ENCODE measurements at places on chromosomes 7 and 10. TPM values are rescaled to one million over a fixed set of nuclear protein-coding genes. Genes with fewer than 3 reads are reported as not detected.

The OPN1SW gene
- total RNA-seq = not detected

The EPHA1 gene
- 22.3 TPM for total RNA-seq

The TPK1 gene
- 15.5 TPM for total RNA-seq

The ODAD2 gene
- total RNA-seq = 0.44 TPM

The HOXA4 gene
- 11.2 TPM for total RNA-seq

The PBLD gene
- 33.5 TPM for total RNA-seq

DNA sequence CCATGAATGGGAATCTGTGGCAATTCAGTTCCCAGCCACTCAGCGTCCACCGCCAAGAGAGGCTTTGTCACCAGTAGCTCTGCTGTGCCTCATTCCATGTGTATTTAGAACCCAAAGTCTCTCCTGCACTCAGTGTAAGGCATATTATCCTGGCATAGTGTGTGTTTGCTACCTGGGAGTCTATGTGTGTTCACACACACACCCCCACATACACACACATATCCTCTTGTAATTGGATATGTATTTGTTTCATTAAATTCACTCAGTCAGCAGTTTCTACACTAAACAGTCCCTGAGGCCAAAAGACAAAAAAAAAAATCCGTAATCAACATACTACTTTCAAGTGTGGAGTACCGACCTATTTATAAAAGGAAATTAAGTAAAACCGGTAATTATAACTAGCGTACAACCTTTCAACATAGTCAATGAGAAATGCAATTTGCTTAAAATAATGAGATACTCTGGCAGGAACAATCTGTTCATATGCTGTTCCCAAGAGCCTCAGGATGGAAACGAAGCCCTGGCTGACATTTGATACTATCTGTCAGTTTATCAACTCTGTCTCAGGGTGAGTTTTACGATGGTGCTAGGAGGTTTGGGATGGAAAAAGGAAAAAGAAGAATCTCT lies 425.8 kb upstream of the CELF2 start:
- no peaks in the 10 kb centered on the region for H3K4me1 ChIP-seq
- no peaks in the 10 kb centered on the region for H3K27me3 ChIP-seq
- no peak overlapping the region for H3K4me3 ChIP-seq
- H3K36me3 ChIP-seq = no peaks in the 10 kb centered on the region
- DNase-seq = peak; percentile 45

DNA sequence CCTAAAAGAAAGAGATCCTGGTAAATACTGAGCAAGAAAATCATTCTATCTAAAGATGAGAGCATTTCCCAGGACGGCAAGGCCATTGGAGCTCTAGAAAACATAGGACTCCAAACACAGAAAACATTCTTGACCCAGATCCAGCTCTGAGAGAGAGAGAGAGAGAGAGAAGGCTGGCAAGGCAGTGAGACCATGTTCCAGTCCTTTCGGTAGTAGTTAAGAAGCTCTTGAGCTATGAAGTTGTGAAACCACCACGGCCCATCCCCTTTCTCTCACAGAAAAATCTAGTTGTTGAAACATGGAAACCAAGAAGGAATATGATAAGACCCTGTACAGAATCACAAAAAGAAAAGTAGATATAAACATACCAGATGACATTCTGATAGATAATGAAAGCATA lies 212.4 kb upstream of the NPSR1 start:
- no peaks in the 10 kb centered on the region for H3K4me1 ChIP-seq
- DNase-seq = no peak
- no peaks in the 10 kb centered on the region for H3K27me3 ChIP-seq

DNA sequence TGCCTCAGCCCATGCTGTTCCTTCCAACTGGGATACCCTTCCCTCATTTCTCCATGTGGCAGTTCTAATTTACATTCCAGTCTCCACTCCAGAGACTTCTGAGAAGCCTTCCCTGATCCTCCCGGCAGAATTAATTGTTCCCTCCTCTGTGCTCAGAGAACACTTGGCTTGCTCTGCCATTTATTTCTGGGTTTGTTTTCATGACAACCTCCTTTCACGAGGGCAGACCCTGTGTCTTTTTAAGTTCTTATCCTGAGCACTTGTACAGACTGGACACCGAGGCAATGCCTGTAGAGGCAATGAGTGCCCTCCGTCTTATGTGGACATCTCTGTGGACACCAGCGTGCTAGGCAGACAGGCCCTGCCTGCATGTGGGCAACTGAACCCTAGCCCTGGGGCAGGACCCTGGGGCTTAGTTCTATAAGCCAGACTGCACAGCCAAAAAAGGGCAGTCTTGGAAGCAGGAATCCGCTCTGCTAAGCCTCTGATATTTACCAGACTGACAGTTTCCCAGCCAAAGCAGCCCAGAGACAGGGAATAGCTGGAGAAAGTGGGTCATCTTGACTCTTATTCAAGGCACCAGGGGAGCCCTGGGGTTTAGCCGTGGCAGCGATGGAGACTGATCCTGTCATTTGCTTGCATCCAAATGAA lies 474.0 kb downstream of the RPS24 start:
- H3K4me1 ChIP-seq = no peaks in the 10 kb centered on the region
- H3K4me3 ChIP-seq = no peak overlapping the region
- no peak for DNase-seq
- no peak overlapping the region for H3K27ac ChIP-seq
- no peaks in the 10 kb centered on the region for H3K36me3 ChIP-seq

DNA sequence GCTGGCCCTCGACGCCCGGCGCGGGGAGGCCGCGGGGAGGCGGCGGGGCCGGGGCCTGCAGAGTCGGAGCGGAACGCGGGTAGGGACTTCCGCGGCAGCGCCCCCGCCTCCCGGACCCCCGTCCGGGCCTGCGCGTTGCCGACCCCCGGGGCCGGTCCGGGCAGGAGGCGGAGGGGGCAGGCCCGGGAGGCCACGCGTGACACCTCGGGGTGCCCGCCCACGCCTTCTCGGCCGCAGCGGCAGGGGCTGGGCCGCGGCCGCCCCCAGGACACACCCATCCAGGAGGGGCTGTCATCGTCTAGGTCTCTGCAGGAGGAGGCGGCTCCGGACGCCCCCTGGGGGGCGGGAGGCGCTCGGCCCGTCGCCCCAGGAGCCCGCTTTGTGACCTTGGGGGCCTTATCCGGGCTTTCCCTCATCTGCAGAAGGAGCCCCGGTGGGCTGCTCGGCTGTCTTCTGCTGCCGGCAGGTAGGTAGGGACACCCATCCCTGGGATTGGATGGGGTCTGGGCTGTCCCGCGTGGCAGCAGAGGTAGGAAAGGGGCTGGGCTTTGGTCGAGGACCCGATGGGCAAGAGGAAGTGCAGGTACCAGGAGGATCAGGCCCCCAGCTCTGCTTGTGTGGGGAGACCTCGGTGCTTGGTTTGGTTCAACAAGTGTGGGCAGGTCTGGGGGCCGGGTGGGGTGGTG lies 569 bp downstream of the ZNF316 start:
- H3K4me3 ChIP-seq = peak overlapping the region; percentile 36
- H3K4me1 ChIP-seq = no peaks in the 10 kb centered on the region
- H3K36me3 ChIP-seq = no peaks in the 10 kb centered on the region
- DNase-seq = no peak
- H3K27ac ChIP-seq = no peak overlapping the region

GRCh38 chr10:9175200-9175599 lies 1120.7 kb downstream of the GATA3 start:
- no peak overlapping the region for H3K4me3 ChIP-seq
- no peaks in the 10 kb centered on the region for H3K4me1 ChIP-seq
- no peak overlapping the region for H3K27ac ChIP-seq
- no peaks in the 10 kb centered on the region for H3K36me3 ChIP-seq
- H3K27me3 ChIP-seq = no peaks in the 10 kb centered on the region

GRCh38 chr7:36154255-36155212 lies 1.5 kb downstream of the EEPD1 start:
- no peaks in the 10 kb centered on the region for H3K27me3 ChIP-seq
- H3K27ac ChIP-seq = no peak overlapping the region
- peak overlapping the region; percentile 70 for H3K4me3 ChIP-seq
- H3K4me1 ChIP-seq = peaks cover 30% of the 10 kb centered on the region

DNA sequence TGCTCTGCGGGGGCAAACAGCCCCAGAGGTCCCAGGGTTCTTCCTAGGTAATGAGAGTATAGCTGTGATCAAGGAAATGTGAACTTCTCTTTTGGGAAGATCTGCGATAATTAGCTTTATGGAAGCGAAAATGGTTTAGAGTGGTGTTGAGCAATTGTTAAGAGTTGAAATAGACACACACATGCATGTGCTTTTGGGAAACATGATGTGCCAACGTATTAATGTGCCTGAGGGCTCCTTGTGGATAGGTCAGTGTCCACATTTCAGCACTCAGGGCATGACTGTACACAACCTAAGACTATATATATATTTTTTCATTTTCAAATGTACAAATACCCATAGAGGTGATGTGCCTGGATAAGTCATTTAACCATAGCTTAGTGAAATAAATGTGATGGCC lies 67.0 kb downstream of the GSDME start:
- H3K4me3 ChIP-seq = no peak overlapping the region
- H3K27me3 ChIP-seq = no peaks in the 10 kb centered on the region
- H3K36me3 ChIP-seq = no peaks in the 10 kb centered on the region
- no peak overlapping the region for H3K27ac ChIP-seq
- no peak for DNase-seq
- H3K4me1 ChIP-seq = no peaks in the 10 kb centered on the region

- peak; percentile 66 for DNase-seq
- no peaks in the 10 kb centered on the region for H3K36me3 ChIP-seq
- H3K27me3 ChIP-seq = no peaks in the 10 kb centered on the region
Measured at GRCh38 chr10:118965645-118966044, 63.9 kb upstream of the NANOS1 start.

DNA sequence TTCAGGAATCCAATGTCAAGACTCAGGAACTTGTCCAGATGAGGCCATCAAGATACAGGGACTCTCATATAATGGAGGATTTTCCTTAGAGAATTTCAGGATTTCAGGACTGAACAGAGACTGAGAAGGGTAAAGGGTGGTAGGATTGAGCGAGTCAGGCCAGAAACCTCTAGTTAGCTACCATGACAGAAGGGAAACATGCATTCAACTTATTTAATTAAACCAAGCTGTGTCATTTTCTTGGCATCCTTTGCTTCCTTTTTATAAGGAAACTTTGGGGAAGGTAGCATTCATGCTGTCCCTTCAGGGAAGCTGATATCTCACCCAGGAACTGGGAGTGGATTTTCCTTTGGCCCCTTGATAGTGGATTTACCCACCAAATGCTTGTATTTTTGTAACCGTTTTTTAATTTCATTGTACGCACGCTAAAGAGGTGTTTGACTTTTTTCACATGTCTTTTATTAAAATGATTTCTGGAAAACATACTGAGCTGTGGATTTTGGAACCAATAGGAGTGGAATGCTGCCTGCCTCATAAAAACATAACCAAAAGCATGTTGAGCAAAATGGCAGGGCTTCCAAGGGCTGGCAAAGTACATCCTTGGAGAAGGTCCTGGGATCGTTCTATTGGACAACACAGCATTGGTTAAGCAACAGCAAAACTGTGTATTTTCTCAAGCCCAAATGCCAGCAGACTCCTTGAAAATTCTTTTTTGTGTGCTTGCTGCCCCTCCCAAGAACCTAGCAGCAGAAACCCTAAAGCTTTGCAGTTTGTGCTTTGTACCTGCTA lies 104.5 kb downstream of the CXCL12 start:
- H3K4me1 ChIP-seq = no peaks in the 10 kb centered on the region
- no peak overlapping the region for H3K4me3 ChIP-seq
- no peaks in the 10 kb centered on the region for H3K36me3 ChIP-seq
- no peak overlapping the region for H3K27ac ChIP-seq

- peaks cover 29% of the 10 kb centered on the region for H3K27me3 ChIP-seq
- H3K36me3 ChIP-seq = no peaks in the 10 kb centered on the region
- no peaks in the 10 kb centered on the region for H3K4me1 ChIP-seq
- H3K4me3 ChIP-seq = peak overlapping the region; percentile 75
- peak overlapping the region; percentile 66 for H3K27ac ChIP-seq
Measured at GRCh38 chr10:8057636-8058273, 3.3 kb downstream of the GATA3 start.

DNA sequence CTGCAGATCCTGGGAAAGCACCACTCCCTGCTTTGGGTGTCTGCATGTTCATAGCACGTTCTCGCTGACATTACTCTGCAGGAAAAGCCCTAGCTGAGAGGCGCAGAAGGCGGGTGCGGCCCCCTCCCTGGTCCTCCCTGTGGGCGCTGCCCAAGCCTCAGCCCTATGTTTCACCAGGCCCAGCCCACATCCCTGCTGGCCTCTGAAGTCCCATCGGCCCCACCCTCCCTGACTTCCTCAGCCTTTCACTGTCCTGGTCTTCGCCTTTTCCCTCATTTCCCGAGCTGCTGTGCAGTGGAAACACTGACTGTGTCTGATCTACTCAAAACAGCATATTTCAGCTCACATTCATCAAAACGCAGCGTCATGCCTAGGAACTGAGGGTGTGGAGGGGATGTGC lies 36.3 kb upstream of the DIP2C start:
- DNase-seq = no peak
- H3K27ac ChIP-seq = no peak overlapping the region

DNA sequence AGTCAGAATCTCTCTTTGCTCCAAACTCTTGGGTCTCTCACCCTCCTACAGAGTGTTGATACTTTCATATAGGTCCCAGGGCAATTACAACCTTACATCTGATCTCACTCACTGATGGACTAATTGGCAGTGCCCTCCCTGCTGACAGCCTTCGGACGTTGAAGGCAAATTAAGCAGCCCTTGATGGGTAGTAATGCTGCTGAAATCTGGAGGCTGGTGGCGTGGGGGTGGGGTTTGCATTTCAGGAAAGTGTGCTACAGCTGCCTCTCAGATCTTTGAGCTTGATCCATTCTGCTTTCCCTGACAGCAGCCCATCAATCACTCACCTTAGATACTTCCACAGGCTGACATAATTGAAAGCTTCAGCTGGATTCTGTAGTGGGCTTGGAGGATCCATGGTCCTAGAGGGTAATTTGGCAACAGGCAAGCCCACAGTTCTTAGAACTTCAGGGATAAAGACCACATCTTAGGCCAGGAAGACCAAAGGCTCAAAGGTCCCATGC lies 349.1 kb upstream of the PODXL start:
- no peaks in the 10 kb centered on the region for H3K27me3 ChIP-seq
- no peaks in the 10 kb centered on the region for H3K36me3 ChIP-seq
- no peak overlapping the region for H3K27ac ChIP-seq
- DNase-seq = no peak
- no peak overlapping the region for H3K4me3 ChIP-seq

DNA sequence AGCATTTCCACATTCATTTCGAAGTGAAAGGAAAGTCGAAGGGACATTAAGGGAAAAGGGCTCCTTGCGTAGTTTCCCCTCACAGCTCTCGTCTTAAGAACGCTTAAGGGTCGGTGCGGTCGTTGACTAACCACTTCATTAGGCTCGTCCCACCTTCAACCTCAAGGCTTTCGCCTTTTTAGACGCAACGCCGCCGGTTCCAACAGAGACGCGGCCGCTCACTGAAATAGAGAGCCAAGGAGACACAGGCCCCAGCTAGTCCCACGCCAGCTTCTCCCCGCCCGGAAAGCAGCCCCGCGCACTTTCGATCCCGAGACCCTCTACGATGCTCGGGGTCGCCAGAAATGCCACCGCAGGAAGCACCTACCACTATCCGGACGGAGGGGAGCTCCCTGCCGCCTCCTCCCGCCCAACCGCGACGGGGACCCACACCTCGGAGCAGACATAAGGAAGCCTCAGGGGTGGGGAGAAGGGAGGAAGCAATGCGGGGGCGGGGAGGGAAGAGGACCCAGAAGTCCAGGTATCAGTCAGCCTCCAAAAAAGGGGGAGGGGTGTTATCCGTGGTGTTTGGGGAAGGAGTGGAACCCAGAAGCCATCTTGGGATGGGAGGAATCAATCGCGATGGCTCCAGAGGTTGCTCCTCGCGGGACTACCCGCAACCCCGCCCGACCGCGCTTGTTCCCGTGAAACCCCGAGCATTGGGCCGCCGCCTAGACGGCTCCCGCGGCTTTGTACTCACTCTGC lies 559 bp downstream of the TRA2A start:
- no peaks in the 10 kb centered on the region for H3K36me3 ChIP-seq
- peak overlapping the region; percentile 100 for H3K27ac ChIP-seq
- H3K4me3 ChIP-seq = peak overlapping the region; percentile 96
- H3K4me1 ChIP-seq = peaks cover 4% of the 10 kb centered on the region

All from kidney (tissue), 22 donors.